ENCODE measurements at places on chromosomes 5 and 9.

DNA sequence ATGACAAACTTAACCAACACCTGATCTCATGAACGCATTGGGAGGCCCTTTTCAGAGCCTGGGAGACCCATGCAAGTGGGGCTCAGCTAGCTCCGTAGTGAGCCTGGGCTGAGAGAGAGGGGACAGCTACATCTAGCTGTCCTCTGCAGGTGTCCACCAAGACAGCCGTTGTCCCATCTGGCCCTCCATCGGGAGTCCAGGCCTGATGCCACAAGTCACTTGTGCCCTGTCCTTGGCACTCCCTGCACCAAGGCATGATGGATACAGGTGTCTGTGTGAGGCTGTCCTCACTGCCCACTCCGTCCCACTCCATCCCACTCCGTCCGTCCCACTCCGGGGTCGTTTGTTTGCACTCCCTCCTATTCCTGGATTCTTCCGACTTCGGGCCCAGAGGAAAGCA is 2.5 kb upstream of the EDF1 start:
- no peak for DNase-seq

DNA sequence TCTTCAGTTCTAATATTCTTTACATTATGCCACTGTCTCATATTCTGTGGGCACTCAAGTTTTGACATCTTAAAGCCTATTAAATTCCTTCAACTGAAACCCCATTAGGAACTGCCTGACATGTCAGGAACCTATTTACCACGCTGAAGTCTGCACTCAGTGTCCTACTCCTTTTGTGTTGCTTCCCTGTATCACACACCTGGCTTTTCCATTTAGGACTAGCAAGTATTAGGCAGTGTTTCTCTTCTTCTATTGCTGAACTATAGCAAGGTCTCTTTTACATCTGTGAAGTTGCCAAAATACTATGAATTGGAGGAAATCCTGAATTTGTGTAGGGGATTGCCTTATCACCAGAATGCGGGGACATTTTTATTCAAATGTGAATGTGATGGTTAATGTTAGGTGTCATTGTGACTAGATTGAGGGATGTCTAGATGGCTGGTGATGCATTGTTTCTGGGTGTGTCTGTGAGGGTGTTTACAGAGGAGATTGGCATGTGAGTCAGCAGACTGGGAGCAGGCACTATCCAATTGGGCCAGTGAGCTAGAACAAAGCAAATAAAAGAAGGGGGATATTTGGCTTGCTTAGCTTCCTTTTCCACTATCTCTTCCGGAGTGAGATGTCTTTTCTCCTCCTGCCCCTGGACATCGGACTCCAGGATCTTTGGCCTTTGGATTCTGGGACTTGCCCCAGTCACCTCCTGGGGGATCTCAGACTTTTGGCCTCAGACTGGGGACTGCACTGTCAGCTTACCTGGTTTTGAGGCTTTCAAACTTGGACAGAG is 21.2 kb upstream of the VCAN start:
- no peak for DNase-seq

- peak; percentile 74 for DNase-seq
Measured at GRCh38 chr5:56585999-56586691, 229.2 kb upstream of the MAP3K1 start.

GRCh38 chr9:119722384-119722783 is 353.1 kb upstream of the BRINP1 start:
- no peak for DNase-seq

DNA sequence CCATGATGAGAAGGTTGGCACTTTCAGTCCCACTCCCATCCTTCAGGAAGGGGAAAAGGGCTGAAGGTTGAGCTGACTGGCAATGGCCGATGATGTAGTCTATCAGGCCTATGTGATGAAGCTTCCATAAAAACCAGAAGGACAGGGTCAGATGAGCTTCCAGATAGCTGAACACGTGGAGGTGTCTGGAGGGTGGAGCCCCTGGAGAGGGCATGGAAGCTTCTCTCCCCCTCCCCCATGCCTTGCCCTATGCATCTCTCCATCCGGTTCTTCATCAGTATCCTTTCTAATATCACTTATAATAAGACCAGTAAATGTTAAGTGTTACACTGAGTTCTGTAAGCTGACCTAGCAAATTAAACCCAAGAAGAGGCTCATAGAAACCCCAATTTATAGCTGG is 32.6 kb upstream of the SMU1 start:
- DNase-seq: no peak
